Activated CD4-positive, alpha-beta T cell treated with anti-CD3 and anti-CD28 coated beads, Interleukin-2, amount 10 ng/mL, durations not matched to agents 24 days and 14 days (primary cell): ENCODE measurements at places on chromosomes 2 and 18.

DNA sequence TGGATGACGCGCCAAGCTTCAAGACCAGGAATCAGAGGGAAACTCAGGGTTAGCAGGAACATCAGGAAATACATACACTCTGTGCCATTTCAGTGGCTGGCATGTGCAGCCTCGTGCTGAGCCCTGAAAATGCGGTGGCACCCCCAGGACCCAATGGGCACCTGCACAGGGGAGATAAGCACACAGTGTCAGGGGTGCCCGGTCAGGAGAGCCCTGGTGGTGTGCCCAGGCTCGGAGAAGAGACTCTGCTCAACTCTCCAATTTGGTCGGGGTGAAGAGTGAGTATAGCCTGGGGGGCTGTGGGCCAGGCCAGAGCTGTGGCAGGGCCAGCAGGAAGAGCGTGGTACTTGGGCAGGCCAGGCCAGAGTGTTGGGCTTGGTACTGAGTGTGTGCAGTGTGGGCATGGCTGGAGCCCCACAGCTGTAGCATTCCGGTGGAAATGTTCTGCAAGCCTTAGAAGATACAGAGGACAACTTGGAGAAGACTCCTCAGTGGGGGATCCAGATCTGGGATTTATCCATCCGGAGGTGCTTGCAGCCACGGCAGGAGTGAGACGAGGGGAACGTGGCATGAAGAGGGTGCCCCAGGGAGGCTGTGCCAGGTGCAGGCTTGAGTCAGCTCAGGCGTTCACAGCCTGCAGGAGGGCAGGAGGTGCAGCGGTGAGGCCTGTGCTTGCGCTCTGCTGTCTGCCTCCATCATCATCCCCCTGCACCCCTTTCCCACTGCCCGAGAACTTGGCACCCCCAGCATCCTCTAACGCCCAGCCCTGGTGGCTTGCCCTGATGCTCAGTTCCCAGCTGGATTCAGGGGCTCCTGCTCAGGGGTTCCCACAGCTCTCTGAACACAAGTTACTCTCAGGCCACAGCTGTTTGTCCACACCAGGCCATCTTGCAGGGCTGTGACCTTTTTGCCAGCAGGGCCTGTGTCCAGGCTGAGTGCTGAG is 451.7 kb upstream of the HS6ST1 start:
- DNase-seq, result no peak

DNA sequence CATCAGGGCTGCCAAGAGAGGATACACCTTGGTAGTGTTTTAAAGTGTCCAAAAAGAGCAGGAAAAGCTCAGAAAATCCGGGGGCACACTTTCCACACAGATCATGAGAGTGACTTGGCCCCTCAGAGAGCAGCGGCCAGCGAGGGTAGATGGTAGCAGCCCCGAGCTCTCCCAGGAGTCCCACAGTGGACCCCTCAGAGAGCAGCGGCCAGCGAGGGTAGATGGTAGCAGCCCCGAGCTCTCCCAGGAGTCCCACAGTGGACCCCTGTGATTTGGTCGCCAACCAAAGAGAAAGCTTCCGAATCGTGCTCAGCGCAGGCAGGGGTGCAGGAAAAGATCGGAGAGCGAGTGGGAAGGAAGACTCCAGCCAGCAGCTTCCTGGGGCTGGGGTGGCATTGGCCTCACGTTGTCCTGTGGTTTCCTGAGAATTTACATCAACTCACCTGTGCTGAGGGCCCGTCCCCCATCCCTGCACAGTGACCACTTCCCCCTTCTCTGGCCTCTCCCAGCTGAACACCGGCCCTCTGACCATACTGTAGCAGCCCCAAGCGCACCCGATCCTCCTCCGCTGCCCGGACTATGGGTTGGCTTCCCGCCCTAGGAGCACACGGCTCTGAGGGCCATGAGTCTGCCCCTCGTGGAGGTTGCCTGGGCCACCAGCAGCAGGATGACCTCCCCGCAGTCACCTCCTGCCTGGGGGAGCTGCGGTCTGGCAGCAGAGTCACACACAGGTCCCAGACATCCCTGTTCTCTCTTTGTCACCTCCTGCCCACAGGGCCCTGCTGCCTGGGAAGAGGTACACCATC is 33.7 kb downstream of the MTERF4 start:
- DNase-seq, result no peak

- DNase-seq, result no peak
Observed at GRCh38 chr2:190811811-190812210, 68.8 kb upstream of the GLS start.

GRCh38 chr2:171319164-171319810 is 114.5 kb downstream of the METTL8 start:
- DNase-seq, result peak; percentile 85

- no peak for DNase-seq
Observed at GRCh38 chr2:148493822-148494563, 150.6 kb upstream of the EPC2 start.

GRCh38 chr2:55995902-55996301 is 72.3 kb upstream of the EFEMP1 start:
- no peak for DNase-seq

DNA sequence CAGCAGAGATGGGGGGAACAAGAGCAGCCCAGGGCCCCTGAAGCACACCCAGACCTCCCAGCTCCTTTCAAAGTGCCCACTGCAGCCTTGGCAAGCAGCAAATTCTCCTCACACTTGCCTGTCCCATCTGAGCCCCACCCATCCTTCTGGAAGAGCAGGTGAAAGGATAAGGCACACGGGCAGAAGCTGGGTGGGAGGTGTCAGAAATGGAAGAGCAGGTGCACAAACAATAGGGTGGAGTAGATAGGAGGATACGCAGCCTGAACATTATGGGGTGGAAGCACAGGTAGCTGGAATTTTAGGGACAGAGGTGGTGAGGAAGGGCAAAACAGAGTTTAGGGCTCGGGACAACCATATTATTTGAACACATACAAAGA is 69.2 kb downstream of the TNS1 start:
- DNase-seq, result no peak

DNA sequence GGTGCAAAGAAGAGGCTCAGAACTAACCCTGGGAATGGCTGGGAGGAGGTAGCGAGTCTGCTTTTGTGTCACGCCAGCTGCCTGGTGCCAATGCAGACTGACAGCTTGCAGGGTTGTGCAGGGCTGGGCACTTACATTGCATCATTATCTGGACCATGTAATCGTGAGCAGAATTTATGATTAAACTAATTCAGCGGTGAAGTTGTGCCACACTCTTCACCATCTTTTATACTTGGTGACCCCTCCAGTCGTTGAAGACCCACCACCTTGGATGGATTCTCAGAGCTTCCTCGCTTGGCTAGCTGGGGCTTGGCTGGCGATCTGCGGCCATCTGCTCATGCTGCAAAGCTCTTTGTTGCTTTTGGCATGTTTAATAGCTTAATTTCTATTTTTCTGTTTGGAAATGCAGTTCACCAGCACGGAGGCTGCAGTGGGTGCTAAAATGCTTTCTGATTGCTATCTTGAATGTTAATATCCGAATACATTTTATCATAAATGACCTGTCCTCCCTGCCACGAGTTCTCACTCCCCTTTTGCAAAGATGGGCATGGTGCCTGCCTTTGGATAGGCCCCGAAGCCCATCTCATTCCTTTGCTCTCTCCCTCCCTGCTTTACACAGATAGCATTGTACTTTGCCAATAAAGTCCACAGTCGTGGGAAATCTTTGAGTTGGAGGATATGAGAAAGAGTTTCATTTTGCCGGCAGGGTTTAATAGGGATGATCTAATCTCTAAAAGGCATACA is 188.2 kb downstream of the PRKCE start:
- DNase-seq, result no peak

- DNase-seq, result no peak
Observed at GRCh38 chr2:109399066-109399465, 214.7 kb downstream of the SEPTIN10 start.

GRCh38 chr2:33602201-33602830 is 3.2 kb upstream of the FAM98A start:
- peak; percentile 36 for DNase-seq

DNA sequence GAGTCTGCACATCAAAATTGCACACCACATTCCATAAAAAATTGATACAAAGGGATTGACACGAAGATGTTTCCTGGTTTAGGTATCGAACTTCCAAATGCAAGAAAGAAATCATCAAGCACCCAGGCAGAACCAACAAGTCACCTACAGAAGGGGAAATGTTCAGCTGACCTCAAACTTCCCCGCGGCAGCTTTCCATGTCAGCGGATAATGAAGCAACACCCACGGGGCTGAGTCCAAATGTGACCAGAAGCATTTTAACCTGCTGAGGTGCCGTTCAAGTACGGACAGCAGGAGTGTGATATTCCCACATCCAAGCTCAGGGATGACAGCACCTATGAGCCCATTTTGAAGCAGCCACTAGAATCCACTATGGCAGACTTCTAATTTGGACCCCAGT is 124.9 kb downstream of the GALNT14 start:
- no peak for DNase-seq

DNA sequence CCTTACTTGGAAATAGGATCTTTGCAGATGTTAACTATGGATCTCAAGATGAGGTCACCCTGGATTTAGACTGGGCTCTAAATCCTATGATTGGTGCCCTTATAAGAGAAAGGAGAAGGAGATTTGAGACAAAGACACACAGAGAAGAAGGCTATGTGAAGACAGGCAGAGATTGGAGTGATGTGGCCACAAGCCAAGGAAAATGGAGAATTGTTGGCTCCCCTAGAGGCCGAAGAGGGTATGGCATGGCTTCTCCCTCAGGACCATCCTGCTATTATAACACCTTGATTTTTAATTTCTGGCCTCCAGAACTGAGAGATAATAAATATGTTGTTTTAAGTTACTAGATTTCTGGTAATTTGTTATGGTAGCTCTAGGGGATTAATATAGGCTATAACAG is 7.6 kb downstream of the CYBRD1 start:
- no peak for DNase-seq

DNA sequence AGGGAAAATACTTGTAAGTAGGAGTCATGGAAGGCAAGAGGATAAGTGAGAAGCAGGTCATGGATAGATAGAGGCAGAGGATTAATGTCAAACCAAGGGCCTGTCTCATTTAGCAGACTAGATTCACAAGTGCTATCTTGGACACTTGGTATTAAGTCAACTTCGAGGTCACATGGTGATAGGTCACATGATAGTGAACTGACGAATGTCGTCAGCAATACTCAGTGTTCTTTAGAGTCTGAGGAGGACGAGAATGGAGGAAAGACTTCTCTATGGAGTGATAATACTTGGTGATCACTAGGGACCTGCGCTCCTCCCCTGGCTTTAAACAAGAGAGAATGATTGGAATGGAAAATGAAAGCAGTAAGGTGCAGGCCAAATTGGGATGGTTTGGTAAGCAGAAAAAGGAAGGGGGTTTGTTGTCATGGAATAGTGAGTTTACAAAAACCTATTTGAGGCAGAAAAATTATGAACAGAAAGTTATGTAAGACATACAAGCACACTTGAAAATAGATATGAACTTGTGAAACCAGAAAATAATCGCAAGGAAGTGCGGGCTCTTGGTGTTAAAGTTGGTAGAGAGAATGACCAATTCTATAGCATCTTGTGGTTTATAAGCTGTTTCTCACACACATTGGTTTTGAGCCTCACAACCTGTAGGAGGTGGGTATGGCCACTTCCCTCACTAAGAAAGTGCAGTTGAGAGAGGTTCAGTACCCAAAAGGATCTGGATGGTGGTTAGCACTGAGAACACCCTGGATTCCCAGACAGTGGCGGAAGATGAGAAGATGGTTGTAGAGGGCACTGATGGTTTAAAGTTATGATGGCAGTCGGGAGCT is 141.5 kb downstream of the WDSUB1 start:
- no peak for DNase-seq

DNA sequence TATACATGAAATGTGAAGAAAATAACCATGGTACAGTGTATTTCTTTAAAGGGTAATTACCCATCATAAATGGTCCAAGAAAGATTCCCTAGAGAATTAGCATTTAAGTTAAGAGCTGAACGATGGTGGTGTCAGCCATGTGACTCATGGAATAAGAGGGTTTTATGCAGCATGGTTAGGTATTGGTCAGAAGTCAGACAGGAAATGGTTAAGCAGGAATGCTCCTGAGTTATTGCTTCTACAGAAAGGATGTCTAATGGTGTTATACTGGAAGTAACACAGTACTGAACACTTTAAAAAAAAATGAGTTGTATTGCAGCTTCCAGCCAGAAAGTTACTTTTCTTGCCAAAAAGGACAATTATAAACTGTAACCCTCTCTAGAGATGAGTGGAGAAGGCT is 72.7 kb upstream of the UBE2E3 start:
- DNase-seq, result no peak

DNA sequence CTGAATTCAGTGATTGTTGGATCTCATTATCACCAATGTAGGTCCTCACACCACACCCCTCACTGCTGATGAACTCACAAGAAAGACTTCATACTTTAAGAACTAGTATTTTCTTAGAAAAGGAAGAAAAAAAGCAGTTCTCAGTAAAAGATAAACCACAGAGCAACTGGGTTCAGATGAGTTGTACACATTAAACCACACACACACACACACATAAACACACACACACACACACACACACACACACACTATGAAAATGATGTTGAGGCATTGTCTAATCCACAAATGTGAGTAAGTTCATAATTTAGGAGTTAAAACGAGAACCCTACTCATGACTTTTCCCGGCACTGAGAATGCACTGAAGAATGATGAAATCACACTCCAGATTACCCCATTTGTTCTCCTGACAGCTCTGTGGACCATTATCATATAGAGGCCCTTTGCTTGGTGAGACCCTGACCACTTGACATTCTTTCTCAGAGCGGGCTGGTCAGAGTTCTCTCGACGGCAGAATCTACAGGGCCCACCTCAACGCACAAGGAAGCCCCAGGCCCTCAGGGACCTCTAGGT is 106.2 kb downstream of the BCL2 start:
- DNase-seq, result peak; percentile 84

DNA sequence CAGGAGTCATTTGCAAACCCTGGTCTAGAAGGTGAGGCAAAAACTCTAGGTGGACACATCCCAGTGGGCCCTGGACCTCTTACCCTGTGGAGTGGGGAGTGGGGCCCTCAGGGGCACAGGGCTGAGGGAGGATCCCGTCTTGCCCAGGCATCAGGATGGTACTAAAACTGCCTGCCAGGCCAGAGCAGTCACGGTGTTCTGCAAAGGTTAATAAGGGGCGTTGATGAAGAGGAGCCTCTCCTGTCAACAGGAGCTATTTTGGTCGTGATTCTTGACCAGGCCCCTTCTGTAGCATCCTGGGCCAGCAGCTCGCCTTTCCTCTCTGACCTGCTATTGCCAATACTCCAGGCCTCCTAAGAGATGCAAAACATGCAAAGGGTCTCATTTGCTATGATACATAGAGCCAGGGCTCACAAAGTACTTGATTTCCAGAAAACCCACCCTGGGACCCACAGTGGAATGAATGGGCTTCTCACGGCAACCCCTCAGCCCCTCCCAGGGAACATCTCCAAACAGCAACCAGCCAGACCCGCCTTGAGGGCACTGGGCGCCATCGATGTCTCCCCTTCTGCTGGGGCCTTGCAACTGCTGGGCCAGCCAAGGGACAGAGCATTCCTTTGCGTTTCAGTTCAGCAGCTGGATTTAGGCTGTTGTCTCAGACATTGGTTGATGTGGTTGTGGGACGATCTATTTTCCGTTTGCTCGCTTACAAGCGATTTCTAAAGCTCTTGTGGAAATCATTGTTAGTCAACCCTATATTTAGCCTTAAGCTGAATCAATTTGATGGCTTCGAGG is 111.1 kb downstream of the PDCL3 start:
- DNase-seq, result no peak
